NAMALWA (cell line): ENCODE measurements at places on chromosomes 6 and 20.

GRCh38 chr6:135514706-135515105 is 17.2 kb upstream of the AHI1 start:
- no peak for DNase-seq

DNA sequence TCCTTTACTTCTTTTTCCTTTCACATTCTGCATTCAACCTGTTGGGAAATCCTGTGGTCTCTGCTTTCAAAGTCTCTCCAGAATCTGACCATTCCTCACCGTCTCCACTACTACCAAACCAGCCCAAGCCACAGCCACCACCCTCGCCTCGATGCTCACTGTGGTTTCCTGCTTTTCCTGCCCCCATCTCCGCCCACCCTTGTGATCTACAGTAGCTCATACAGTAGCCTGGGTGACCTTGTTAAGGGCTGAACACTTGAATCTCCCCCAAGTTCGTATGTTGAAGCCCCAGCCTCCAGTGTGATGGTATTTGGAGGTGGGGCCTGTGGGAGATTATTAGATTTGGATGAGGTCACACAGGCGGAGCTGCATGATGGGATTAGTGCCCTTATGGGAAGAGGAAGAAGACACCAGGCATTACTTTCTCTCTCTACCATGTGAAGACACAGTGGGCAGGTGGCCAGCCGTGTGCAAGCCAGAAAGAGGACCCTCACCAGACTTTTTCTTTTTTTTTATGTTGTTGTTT is 189.0 kb upstream of the UST start:
- DNase-seq, result no peak

DNA sequence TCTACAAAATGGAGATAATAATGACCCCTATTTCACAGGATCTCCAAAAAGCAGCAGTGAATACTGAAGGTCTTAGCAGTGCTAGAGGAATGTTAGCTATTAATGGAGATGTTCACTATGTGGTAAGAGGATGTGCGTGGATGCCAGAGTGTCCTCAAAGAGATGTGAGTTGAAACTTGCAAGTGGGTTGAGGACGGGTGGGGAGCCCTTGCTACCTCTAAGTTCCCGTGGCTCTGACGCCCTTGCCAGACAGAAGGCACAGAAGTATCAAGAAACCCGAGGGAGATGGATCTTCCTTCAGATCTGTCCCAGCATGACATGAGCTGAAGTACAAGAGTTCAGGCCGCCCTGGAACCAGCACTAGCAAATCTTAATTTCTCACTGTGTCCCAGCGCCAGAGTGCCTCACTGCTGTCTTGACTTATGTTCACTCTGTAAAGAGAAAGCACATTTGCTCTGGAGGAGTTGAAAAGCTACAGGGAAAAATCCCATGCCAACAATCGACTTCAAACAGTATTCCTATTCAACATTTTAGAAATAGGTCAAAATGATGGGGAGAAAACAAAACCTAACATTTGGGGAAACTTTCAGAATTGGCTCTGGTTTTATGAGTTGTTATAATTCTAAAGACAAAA is 59.5 kb downstream of the FYN start:
- DNase-seq, result no peak

GRCh38 chr6:22145823-22146677 is 150.8 kb downstream of the PRL start:
- no peak for DNase-seq

- DNase-seq, result no peak
These were observed 73.3 kb downstream of the HUS1B start for GRCh38 chr6:583635-584034.

DNA sequence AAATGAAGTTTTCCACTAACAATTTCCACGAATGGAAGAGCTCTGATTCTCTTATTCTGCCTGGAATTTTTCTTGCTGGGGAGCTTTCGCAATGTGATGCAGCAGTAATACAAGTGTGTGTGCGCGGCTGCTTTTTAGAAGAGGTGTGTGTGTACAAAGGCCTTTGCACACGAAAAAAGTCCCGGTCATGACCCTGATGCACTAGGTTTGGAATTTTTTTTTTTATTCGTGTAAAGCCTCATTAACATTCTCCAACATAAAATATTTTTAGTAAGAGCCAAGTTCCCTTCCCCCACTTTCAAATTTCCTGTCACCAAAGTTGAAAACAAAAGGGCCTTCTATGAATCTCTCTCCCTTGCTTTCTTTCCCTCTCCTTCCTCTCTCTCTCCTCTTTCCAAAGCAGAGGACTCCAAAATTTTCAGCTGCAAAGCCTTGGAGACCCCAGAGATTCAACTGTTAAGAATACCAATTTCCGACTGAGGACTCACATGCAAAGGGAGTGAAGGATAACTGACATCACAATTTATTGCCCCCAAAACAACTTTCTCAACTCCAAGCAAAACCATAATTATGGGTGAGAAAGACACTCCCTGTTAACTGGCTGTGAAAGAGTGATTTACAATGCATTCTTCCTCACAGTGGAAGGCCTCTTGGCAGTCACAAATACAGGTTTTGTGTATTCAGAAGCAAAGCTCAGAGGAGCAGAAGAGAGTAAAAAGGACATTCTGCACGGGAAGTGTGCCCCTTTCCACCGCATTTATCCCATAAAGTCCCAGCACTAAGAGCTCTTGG is 421.2 kb upstream of the JARID2 start:
- no peak for DNase-seq

DNA sequence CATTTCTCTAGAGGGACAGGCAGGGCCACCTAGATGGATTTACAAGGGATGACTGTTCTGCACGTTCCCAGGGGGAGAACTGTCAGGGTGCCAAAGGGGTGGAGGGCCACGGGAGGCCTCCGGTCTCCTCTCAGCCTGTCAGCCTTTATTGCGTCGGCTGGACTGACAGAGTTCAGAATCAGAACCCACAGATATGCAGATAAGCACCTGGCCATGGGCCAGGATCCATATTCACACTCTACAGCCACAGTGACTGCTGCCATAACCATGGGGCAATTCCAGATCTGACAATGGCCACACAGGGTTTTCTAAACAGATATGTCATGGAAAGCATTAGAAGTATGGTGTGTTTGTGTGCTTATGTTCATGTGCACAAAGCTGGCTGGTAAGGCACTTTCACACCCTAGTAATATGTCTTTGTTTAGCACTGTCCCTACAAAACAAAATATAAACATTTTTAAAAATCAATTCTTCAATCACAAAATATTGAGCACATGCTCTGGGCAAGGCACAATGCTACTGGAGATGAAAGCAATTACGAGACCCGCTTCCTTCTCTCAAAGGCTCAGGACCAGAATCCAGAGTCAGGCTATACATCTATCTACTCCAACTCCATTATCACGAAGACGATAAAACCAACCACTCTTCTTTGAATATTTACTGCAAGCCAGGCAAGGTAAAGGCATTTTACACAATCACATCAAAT is 29.1 kb downstream of the TRAM2 start:
- DNase-seq, result no peak

DNA sequence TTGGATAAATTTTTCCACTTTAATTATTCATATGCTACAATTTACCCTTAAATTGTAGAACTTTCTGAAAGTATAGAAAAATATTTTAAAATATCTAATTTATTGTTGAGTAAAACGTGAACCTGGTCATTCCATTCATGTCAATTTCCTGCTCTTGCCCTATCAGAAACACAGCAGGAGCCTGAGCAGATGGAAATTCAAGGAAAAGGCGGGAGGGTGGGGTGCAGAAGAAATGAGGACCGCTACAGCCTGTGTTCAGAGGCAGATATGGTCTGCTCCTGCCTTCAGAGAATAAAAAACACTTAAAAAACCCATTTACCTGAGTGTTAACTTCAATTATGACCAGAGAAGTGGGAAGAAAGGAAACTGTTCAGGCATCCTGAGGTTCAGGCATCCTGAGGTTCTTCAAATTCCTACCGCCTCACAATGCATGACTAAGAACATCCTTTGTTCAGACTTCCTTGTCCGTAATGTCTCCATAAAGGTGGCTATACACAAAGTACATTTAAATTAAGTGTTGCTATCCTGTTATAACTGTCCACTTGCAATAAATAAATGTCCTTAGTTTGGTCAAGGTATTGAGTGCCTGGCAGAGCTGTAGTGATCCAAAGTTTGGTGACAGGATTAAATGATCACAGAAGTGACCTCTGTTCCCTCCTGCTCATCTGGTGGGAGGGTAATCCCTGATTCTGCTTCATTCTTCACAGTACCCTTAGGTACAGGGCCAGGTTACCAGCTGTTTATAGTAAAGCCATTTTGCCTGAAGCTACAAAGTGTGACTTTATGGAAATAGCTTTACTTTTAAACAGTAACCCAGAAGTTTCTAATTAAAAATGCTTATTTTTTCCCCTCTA is 109.1 kb downstream of the MAN1A1 start:
- DNase-seq, result no peak

DNA sequence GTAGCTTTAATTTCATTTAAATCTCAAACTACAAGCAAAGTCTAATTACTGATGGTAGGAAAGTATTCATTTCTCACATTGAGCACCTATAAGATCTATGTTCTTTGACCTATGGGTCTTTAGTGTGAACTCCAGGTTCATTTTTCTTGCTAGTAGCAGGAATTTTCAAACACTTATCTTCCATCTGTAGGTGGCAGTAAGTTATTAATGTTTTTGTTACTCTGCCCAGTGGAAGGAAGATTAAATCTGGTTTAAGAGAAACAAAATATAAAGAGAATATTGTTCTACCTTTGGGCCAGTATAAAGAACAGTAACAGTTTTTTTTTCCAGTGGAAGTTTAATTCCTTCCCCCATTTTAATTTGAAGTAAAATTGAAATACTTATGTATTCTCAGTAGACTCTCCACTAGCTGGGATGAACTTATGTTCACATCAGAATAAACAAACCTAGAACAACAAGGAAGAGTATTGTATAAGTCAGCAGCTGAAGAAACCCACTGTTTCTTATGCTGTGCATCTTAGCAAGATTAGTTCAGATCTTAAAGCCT is 328.2 kb downstream of the PHF3 start:
- no peak for DNase-seq

- DNase-seq, result no peak
These were observed 38.0 kb downstream of the C20orf203 start for GRCh38 chr20:32635764-32636163.

DNA sequence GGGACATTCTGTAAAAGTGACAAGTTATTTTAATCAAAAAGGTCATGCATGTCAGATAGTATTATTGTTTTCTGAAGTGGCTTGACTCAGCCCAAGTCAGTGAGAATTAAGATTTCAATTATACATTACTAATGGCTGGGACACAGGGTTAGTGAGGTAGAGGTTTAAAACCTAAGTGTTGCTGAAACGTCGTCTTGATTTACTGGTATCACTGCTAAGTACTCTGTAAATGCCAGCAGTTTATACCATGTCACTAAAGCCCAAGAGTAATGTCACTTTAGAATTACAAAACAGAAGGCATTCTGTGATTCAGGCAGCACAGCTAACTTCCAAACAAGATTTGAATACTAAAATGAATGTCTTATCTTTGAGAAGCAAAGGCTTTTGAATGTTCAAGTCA is 176.6 kb downstream of the NKAIN2 start:
- DNase-seq, result no peak
